Neural progenitor cell (in vitro differentiated cells): ENCODE measurements at places on chromosomes 7 and 10. TPM values are rescaled to one million over a fixed set of nuclear protein-coding genes. Genes with fewer than 3 reads are reported as not detected.
A peak's percentile ranks its signal among the peaks of the same experiment; 100 is the strongest.

The DDX56 gene
- total RNA-seq: 61.0 and 67.5 TPM in 2 replicates

- no peak for DNase-seq
Observed at GRCh38 chr7:34842782-34843181, 184.8 kb downstream of the NPSR1 start.

The TMEM236 gene
- 0.06 TPM in 1 of 2 replicates, not detected in the other for total RNA-seq

DNA sequence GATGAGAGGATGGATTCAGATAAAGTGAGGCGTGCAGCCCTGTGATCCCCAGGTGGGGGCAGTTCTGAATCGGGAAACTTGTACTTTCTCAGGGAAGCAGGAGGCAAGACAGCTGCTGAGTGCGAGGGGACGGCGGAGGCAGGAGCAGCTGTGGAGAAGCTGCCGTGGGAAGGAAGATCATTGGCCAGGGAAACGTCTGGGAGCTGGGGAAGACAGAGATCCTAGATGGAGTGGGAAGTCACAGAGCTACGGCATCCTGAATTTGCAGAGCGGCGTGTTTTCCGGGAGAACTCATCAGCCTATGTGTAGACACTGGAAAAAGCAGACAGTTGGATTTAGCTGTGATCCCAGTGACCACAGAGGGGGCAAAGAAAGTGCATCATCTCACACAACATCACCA, 9.2 kb downstream of the PRKCQ start:
- no peak for DNase-seq

- no peak for DNase-seq
Observed at GRCh38 chr7:29783671-29784070, 22.6 kb upstream of the WIPF3 start.

- DNase-seq: no peak
Observed at GRCh38 chr7:72278550-72278949, 133.6 kb downstream of the CALN1 start.

The TRIL gene
- 8.5 and 14.3 TPM in 2 replicates for total RNA-seq

DNA sequence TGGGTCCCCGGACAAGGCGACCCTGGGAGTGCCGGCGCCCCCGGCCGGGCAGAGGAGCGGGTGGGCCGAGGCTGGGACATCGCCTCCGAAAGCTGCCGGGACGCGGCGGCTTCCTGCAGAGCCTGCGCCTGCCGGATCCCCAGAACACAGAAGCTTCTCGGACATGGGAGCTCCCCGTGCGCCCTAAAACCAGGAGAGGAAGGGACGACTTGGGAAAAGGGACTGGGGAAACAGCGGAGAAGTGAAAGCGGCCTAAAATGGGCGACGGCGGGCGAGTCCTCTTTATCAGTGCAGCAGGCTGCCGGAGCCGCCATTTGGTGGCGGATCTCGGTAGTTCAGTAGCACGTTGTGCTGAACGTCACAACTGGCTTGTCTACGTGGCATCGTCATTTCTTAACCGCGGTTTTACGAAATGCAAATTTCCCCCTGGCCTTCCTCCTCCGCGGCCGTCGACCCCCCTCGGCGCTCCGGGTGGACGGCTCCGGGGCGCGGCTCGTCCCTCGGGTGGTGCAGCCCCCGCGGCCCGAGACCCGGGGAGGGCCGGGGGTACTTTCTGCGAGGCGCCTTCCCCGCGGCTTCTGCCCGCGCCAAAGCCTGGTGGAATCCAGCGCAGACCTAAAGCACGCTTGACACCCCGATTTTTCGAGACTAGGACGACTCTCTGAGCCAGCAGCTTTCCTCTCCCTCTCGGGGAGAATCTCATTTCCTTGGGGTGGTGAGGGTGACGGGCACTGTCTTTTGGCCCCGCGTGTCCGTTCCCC, 9.9 kb upstream of the SPAG6 start:
- peak; percentile 78 for DNase-seq

GRCh38 chr10:42593284-42593683, 45.1 kb downstream of the ZNF33B start:
- DNase-seq: no peak

DNA sequence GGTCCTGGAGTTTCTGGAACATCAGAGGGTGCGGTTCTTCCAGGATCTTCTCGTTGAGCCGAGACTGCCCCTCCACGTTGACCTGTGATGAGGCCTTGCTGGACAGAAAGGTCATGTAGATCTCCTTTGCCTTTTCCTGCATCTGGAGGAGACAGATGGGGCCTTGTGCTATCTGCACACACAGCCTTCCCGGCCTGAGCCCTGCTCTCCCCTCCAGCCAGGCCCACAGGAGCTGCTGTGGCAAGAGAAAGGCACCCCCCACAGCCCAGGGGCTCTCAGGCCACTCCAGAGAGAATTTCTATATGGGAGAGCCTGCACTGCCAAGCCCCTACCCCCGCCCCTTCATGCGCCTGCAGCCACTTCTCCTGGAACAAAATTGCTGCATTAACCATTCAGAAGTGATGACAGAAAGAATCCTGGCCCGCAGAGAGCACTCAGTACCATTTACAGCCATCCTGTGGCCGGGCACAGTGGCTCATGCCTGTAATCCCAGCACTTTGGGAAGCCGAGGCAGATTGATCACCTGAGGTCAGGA, 26.9 kb downstream of the RGS10 start:
- no peak for DNase-seq

DNA sequence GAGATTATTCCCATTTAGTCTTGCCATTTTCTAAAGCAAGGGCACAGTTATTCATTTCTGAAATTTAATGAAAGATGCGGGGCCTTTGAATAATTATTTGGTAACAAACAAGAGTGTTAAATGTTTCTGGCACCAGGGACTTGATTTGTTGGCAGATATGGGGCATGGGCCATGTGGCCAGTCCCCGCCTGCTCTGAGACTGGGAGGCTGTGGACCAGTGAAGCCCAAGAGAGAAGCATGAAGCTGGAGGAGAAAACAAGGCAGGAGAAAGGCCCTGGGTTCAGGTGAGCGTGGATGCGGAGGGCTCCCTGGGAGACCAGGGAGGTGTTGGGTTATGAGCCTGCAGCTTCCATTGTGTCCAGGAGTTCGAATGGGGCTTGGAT, 378.5 kb downstream of the TCERG1L start:
- DNase-seq: no peak

- DNase-seq: peak; percentile 13
Observed at GRCh38 chr7:23184709-23185359, 3.0 kb downstream of the NUP42 start.
